Effector memory CD8-positive, alpha-beta T cell (primary cell): ENCODE measurements at places on chromosomes 12 and 14.

GRCh38 chr14:37625597-37626595, 30.5 kb downstream of the TTC6 start:
- DNase-seq: no peak

DNA sequence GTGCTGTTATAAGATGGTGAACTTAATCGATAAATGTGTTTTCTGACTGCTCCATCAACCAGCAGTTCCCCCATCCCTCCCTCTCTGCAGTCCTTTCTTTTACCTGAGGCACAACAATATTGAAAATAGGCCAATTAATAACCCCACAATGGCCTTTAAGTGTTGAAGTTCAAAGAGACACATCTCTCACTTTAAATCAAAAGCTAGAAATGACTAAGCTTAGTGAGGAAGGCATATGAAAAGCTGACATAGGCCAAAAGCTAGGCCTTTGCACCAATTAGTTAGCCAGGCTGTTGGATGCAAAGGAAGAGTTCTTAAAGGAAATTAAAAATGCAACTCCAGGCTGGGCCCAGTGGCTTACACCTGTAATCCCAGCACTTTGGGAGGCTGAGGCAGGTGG, 43.7 kb downstream of the SAV1 start:
- DNase-seq: no peak

- no peak for DNase-seq
Observed at GRCh38 chr14:20657216-20658211, 16.0 kb upstream of the OR6S1 start.

- DNase-seq: no peak
Observed at GRCh38 chr12:55682087-55682796, 25.5 kb downstream of the ITGA7 start.

GRCh38 chr14:96264200-96264553, 8.2 kb downstream of the BDKRB1 start:
- DNase-seq: no peak

DNA sequence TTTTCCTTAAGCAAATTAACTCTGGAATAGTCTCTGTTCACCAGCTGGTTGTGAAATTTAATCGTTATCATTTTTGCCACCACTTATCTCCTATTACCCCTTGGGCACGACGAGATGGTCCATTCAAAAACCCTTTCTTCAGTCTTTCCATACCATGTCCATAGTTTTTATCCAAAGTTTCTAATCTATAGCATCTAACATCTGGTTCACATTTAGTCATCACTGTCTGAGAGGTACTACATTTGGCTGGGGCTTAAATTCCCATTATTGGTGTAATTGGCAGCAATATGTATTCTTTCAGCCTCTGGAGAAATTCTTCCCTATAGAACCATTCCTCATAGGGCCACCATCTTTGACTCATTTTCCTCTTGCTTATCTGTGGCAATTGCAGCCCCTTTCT, 163.5 kb downstream of the CCER1 start:
- DNase-seq: no peak

GRCh38 chr12:2126676-2127406, 74.1 kb downstream of the CACNA1C start:
- DNase-seq: no peak
